ENCODE measurements at places on chromosomes 6 and 20.

GRCh38 chr6:42269553-42269952 is 51.9 kb upstream of the MRPS10 start:
- DNase-seq, result no peak

DNA sequence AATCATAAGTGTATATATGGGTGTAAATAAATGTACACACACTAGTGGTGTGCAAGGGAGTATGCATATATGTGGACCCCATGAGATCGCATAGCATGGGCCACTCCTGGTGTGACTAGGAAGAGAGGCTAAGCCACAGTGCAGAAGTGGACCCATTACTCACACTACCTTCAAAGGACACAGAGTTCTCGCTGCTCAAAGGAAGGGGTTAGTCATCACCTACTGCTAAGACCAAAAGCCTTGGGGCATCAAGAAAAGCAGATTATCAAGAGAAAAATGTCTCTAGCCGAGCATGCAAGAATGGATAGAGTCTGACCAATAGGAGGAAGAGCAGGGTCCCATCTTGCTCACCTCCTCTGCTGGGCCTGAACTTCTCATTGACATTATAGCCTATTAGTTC is 195.5 kb downstream of the MAFB start:
- DNase-seq, result no peak

GRCh38 chr6:6484681-6485080 is 103.8 kb upstream of the LY86 start:
- no peak for DNase-seq

- no peak for DNase-seq
Measured at GRCh38 chr20:56953048-56953586, 313.3 kb downstream of the BMP7 start.

DNA sequence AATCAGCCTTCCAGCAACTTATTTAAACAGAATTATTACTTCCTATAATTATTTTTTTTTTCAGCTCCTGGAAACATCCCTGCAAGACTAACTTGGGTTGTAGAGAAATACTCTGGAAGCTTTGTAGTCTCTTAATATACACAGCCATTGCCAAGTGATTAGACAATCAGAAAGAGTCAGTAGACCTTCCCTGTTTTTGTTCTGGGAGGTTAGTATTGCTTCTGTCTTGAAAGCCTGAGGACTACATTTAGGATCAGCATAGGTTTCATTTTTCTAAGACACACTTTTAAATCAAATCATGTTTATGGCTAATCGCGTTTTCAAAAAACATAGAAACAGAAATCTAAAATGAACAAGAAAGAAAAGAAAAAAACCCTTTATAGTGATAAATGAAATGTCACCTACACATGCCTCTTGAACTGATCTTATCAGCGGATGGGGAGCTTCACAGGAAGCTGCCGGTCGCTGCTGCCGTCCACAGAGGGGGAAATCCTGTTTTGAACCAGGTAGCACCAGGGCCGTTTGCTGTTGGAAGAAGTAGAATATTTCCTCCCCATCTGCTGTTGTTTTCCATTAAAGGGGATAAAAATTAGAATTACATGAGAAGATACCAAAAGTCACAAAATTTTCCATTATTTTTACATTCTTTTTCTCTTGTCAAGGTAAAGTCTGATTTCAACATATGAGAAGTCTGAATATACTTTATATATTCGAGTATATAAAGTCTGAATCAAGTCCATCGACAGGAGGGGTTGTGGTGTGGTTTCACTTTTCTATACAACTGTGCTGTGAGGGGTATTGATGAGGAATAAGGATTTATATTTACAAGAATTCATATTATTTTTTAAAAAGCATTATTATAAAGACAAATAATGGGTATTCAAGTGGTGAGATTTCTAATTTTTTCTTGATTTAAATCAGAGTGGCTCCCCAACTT is 94.6 kb downstream of the ARMC2 start:
- DNase-seq, result no peak

DNA sequence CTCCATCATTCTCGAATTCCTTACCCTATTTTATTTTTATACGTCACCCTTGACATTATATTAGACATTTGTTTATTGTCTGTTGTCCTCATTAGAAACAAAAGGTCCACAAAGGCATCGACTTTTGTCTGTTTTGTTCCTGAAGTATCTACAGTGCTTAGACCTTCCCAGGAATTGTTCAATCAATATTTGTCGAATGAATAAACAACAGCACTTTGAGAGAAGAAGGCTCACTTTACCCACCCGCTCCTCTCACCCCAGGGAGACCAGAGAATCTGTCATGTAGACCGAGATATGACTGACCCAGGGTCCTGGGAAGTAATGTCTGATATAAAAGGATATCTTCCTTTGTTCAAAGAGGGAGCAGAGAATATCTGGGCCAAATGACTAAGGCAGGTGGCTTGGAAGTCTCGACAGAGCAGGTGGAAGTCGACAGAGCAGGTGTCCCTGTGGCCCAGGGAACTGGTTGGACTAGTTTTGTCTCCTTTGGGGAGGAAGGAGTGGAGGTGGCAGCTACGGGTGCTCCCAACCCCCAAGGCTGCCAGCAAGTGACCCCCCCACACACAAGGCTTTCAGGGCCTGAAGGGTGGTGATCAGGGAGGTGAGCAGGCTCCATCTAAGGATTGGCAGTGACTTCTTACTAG is 14.8 kb upstream of the CHMP4B start:
- no peak for DNase-seq
